ENCODE measurements at places on chromosomes 5 and 9.

- DNase-seq: peak; percentile 79
These were observed 1.0 kb downstream of the FOCAD start for GRCh38 chr9:20684875-20685696.

DNA sequence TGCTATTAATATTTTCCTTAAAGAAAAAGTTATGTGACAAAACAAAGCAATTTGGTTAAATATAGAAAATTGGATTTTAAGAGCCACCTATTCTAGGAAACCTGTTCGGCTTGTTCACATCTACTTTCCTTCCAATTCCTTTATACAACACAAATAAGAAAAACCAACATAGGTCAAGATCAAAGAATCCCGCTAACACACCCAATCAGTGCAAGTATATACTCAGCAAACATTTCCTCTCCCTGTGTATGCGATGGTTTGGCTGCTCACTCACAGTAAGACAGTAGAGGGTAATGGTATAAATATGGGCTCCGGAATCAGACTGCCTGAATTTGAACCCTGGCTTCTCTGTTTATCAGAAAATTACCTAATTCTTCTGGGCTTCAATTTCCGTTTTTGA is 757.5 kb upstream of the ZNF608 start:
- DNase-seq: peak; percentile 46

DNA sequence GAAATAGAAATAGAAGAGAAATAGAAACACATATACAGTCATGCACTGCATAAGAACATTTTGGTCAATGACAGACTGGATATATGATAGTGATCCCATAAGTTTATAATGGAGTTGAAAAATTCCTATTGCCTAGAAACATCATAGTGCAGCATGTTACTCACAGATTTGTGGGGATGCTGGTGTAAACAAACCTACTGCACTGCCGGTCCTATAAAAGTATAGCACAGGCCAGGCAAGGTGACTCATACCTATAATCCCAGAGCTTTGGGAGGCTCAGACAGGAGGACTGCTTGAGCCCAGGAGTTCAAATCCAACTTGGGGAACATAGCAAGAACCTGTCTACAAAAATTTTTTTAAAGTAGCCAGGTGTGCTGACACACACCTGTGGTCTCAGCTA is 240.6 kb upstream of the MAP3K1 start:
- no peak for DNase-seq

DNA sequence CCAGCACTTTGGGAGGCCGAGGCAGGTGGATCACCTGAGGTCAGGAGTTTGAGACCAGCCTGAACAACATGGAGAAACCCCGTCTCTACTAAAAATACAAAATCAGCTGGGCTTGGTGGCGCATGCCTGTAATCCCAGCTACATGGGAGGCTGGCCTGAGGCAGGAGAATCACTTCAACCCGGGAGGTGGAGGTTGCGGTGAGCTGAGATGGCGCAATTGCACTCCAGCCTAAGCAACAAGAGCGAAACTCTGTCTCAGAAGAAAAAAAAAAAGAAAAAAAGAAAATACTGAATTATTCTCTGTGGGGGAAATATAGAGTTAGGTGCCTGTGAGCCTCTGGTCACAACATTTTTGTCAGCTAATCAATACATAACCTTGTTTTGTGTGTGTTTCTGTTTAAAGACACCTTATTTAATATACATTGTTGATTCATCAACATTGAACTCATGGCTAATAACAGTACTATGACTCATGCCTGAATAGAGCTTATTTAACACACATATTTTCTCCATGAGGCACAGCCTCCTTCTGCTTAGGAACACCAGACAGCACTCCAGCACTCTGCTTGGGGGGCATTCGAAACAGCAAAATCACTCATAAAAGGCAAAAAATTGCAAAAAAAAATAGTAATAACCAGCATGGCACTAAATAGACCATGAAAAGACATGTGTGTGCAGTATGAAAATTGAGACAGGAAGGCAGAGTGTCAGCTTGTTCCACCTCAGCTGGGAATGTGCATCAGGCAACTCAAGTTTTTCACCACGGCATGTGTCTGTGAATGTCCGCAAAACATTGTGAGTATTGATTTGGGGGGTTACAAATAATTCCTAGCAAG is at the start of gene IL31RA:
Gene IL31RA, plus strand, starts transcription at position 519 of the 836 bp plus-strand sequence. Its CDS starts 214 bp downstream, at position 733.
- no peak for DNase-seq

DNA sequence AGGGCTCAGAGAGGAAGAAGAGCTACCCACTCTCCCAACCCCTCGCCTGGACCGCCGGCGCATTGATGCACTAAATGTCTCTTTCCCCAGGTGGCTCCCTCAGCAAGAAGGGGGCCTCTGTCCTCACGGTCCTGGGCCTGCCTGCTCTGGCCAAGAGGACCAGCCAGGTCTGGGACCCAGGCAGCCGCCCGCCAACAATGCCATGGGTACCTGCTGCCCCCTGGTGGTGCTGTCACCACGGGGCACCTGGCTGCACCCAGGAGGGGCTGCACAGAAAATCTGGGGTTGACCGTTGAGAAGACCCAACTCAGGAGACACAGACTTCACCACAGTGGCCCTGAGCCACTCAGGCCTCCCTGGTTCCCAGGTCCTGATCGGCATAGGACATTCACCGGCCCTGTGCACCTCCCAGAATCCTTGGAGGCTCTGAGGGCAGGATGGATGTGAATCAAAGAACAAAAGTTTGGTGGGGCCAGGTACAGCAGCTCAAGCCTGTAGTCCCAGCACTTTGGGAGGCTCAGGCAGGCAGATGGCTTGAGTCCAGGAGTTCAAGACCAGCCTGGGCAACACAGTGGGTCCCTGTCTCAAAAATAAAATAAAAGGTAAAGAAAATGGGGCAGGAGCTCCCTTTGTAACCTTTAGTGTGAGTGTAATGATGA is 2.4 kb upstream of the VAV2 start:
- DNase-seq: no peak

Data from LNCaP clone FGC (cell line).